OCI-M1 (cell line): ENCODE measurements at places on chromosomes 6 and 20.

- no peak for DNase-seq
These were observed 3.2 kb upstream of the PLEKHG1 start for GRCh38 chr6:150596439-150596838.

GRCh38 chr6:25717866-25718740 is 36.4 kb upstream of the SLC17A4 start:
- peak; percentile 89 for DNase-seq

- peak; percentile 23 for DNase-seq
These were observed 81.6 kb upstream of the OPRM1 start for GRCh38 chr6:153957394-153957793.

GRCh38 chr6:17011985-17012384 is 89.9 kb upstream of the STMND1 start:
- DNase-seq: no peak

DNA sequence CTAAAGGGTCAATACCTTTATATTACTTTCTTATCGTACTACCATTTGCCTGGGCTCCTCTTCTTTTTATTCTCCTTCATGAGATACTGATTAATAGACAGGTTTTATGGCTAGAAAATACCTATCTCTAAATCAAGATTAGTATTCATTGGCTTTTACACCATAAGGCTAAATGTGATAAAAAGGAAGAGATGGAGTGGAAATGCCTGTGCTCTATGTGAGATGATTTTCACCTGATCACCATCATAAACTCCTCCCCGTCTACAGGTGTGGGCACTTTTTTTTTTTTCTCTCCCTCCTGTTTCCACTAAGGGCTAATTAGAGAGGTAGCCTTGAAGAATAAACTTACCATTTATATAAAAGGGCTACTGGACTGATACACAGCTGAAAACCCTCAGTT is at the start of gene GLYATL3:
Gene GLYATL3 (plus strand): TSS at position 301 of the 400 bp plus-strand sequence. CDS start 12,068 bp downstream, outside the sequence.
- DNase-seq: no peak

- DNase-seq: no peak
These were observed 98.2 kb downstream of the CAP2 start for GRCh38 chr6:17491416-17492142.

GRCh38 chr6:136092897-136093296 is 157.2 kb downstream of the MTFR2 start:
- DNase-seq: no peak

DNA sequence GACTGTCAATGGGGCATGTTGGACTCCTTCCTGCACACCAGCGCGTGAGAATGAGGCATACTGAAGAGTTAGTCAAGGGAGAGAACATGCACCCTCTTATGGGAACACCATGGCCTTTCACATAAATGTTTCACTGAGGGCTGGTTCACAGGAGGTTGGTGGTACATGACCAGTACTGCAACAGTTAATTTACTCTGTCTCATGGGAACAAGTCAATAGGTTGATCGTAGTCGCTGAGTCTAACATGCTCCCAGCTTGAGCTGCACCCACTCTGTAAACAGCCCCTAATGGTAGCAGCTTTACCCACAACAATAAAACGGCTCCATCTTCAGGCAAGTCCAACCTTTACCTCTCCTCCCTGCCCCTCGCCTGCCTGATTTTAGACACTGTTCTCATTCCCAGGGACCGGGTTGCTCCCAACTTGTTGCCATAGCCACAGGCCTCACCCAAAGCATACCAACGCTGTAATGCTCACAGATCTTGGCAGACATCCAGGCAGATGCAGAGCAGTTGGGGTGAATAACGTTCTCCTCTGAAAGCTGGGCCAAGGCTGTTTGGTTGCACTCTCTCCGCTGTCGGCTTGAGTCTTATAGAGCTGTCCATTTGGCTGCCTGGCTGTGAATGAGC is 111.3 kb downstream of the LY86 start:
- no peak for DNase-seq
